ENCODE measurements at places on chromosomes 13 and 19. TPM values are rescaled to one million over a fixed set of nuclear protein-coding genes. Genes with fewer than 3 reads are reported as not detected.

The ZNF846 gene
- total RNA-seq, result 6.6 TPM

- DNase-seq, result no peak
Observed at GRCh38 chr19:54889566-54889965, 15.5 kb downstream of the FCAR start.

DNA sequence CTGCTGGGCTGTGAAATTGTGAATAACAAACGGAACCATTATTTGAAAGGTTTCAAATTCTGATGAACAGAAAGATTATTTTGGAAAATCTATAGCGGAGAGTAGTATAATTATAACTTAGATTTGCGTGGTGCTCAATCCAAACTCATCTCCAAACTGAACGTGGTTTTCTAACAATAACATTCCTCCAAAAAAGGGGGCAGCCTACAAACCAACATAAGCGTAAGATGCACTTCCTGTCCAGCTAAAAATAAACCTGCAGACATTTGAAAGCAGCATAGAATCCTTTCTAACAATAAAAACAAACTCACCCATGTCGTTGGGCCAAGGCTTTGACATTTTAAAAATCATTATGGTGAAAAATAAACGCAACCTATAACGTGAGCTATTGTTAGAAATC lies 178.4 kb downstream of the COL4A1 start:
- DNase-seq, result no peak

The GPR18 gene
- total RNA-seq, result 0.25 TPM

- DNase-seq, result no peak
Observed at GRCh38 chr19:57537953-57538547, 10.9 kb downstream of the ZNF549 start.

- DNase-seq, result no peak
Observed at GRCh38 chr19:1828279-1829238, 16.5 kb upstream of the ATP8B3 start.

The GPC6 gene
- total RNA-seq, result 29.1 TPM

The SERPINE3 gene
- total RNA-seq, result not detected

GRCh38 chr13:75285310-75285709 lies 196.7 kb downstream of the TBC1D4 start:
- no peak for DNase-seq

DNA sequence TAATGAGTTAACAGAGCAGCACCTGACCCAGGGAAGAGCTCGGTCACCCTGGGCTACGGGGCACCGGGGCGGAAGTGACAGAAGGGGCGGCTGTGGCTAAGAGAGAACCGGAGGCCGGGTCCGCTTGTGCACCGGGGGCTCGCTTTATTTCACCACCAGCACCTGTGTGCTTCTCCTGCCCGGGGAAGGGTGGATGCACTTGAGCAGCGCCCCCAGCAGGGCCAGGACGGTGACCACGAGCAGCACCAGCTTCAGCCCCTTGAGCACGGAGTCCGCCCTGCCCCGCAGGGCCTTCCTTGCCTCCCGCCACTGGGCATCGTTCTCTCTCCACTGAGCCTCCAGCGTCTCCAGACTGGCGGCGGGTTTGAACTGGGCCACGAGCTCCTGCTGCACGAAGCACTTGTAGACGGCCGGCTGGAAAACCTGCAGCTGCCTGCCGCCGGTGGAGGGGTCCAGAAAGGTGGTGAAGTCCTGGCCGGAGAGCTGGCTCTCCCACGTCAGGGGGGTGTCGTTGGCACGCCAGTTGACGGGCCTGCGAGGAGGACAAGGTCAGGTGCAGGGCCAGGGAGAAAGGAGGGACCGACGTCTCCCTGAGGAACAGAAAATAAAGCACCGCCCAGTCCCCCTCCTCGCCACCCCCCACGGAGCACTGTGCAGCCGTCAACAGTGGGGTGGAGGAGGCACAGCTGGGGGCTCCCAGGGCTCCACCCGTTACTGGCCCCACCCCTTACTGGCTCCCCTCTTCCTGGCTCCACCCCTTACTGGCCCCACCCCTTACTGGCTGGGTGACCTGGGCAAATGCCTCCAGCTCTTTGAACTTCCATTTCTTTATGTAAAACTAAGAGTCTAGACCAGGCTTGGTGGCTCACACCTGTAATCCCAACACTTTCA lies 3.6 kb downstream of the FAM187B start:
- DNase-seq, result peak; percentile 68

- DNase-seq, result no peak
Observed at GRCh38 chr13:67408798-67409197, 178.7 kb upstream of the PCDH9 start.

DNA sequence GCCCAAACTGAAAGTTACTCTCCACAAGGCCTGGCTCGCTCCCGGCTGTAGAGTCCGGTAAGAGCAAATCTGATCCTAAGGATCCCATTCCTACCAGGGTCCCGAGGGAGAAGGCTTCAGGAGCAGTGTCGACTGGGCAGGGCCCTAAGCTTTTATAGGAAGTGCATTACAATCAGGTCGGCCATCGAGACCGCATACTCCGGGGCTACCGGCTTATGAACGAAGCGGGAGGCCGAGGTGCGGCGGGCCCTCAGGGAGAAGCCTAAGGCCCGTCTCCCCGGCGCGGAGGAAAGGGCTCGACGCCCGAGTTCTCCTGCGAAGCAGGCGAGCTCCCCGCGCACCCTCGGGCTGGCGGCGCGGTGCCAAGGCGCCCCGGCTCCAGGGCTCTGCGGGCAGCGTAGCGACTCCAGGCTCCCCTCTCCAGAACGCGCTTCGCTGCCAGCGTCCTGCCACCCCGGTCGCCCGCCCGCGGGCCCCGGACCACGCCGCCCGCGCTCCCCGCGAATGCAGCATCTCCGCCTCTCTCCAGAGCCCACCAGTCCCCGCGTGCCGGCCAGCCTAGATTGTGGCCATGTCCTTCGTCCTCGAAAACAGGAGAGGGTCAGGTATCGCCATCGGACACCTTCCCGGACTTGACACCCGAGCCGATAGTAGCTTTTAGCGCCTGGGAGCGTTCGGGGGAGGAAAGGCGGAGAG lies 1.4 kb downstream of the EFNB2 start:
- no peak for DNase-seq

DNA sequence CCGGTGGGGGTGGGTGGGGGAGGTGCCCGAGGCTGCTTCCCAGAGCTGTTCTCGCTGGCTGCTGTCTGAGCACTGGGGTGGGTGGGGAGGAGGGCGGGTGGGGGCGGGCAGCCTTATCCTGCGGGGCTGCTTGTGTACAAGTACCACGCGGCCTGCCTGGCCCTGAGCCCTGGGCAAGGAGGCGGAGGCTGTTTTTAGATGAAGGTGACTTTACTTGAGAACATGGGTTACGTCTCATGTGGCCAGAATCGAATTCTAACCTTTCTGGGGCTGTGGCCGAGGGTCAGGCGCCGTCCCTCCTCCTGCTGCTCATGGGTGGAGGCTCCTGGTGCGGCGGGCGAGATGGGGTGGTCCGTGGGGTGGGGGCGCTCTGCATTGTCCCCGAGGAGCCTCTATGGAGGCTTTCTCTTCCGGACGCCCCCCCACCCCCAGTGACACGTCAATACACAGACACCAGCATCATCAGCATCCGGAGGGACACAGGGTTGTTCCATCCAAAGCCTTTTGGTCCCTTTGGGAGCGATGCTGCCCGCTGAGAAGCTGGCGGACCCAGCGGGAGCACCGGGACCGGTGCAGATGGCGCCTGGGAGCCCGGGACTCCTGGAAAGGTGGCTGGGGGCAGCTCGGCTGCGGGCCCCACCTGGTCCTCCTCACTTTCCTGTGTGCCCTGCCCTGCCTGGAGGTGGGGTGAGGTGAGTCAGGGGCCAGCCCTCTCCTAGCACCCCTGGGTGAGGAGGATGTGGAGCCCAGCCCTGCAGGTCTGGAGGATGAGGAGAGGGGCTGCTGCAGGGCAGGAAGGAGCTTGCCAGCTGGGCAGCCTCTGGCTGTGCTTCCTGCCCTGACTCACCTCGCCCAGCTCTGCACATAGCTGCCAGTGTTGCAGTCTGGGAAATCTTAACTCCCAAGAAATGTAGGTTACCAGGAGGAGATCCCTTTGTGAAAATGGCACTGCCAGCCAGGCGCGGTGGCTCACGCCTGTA lies 3.4 kb downstream of the BSG start:
- DNase-seq, result peak; percentile 80

The OVOL3 gene
- total RNA-seq, result not detected

The ZNF714 gene
- total RNA-seq, result 0.75 TPM

The GSX1 gene
- not detected for total RNA-seq

GRCh38 chr19:11191934-11192333 lies 5.4 kb downstream of the KANK2 start:
- no peak for DNase-seq

GRCh38 chr13:20370815-20371421 lies 138.8 kb upstream of the GJB6 start:
- DNase-seq, result no peak

- no peak for DNase-seq
Observed at GRCh38 chr19:18577365-18577914, 5.8 kb downstream of the UBA52 start.

The KLK3 gene
- total RNA-seq, result not detected

DNA sequence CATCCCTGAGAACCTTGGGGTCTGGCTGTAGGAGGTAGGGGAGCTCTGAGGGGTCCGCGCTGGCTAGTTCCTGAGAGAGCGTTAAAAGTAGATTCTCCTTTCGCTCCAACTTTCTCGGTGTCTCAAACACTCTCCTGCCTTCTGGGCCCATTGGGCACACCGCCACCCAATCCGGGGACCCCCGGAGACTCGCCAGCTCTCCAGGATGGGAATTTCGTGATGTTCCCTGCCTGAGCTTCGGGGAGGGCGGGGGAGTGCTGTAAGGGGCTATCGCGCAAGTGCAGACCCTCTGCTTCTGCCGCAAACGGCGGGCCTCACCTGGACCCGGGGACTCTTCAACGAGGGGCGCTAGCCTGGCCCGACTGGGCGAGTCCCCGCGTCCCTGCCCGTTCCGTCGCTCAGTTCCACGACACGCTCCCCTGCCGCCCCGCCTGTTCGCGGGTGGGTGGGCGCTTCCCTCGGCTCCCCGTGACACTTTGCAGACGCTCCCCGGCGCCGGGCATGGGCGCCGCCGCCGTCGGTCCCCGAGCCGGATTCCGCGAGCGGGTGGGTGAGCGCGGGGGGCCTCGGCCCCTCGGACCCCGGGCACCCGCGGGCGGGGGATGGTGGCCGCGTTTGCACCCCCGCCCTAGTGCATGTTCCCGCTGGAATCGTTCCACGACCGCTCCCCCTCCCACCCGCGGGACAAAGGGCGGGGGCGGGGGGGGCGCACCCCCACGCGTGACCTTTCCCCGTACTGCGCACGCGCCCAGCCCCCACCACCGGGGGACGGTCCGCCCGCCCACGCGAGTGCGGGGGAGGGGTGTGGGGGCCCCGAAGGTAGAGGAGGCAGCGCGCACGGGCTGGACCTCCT lies at the start of gene CCDC106:
Gene CCDC106, plus strand, starts transcription at position 481 of the 853 bp plus-strand sequence. CDS start 835 bp downstream, outside the sequence.
- DNase-seq, result peak; percentile 70

DNA sequence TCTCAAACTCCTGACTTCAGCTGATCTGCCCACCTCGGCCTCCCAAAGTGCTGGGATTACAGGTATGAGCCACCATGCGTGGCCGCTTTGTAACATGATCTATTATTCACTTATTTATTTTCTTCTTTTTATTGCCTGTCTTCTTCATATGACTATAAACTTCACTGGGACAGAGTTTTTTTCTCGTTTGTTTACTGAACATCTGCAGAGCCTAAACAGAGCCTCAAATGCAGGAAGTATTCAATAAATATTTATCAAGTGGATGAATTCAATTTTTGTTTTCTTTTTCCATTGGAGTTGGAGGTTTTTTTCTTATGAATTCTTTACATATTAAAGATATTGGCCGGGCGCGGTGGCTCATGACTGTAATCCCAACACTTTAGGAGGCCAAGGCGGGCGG lies 54.7 kb downstream of the SKA3 start:
- no peak for DNase-seq

- no peak for DNase-seq
Observed at GRCh38 chr13:98279473-98280175, 102.6 kb upstream of the RNF113B start.

The URAD gene
- not detected for total RNA-seq

DNA sequence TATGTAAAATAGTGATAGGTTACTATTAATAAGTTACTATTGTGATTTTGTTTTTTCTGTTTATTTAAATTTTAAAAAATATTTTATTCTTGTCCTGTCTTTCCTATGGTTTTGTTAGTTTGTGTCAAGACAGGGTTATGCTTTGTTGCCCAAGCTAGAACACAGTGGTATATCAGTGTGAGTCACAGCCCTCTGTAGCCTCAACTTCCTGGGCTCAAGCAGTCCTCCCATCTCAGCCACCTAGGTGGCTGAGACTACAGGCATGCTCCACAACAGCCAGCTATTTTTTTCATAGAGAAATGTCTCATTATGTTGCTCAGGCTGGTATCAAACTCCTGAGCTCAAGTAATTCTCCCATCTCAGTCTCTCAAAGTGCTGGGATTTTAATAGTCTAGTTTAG lies 99.5 kb downstream of the ZNF675 start:
- no peak for DNase-seq

The CYP4F8 gene
- total RNA-seq, result not detected
